Stimulated activated CD4-positive, alpha-beta T cell treated with anti-CD3 and anti-CD28 coated beads, TNF-alpha, amount 100 ng/mL, for 1 hour (primary cell): ENCODE measurements at places on chromosomes 16 and 17.

GRCh38 chr16:15776572-15776971, 80.3 kb downstream of the MYH11 start:
- DNase-seq: no peak

GRCh38 chr16:66006485-66006884, 360.0 kb upstream of the CDH5 start:
- no peak for DNase-seq

DNA sequence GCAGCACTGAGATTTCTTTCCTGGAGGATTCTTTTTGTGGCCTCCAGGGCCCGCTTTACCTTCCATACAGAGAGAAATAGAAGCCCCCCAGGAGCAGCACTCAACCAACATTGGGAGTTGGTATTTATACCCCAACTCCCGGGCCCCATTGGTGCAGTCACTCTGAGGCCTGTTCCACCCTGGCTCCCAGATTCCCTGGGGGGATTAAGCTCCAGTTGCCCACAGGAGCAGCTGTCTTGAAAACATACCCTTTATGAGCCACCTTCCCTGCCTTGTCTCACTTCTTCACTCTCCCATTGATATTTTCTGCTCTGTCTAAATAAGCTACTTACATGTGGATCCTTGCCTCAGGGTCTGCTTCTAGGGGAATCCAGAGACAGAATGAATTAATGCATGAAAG, 167.8 kb downstream of the KATNIP start:
- DNase-seq: no peak

DNA sequence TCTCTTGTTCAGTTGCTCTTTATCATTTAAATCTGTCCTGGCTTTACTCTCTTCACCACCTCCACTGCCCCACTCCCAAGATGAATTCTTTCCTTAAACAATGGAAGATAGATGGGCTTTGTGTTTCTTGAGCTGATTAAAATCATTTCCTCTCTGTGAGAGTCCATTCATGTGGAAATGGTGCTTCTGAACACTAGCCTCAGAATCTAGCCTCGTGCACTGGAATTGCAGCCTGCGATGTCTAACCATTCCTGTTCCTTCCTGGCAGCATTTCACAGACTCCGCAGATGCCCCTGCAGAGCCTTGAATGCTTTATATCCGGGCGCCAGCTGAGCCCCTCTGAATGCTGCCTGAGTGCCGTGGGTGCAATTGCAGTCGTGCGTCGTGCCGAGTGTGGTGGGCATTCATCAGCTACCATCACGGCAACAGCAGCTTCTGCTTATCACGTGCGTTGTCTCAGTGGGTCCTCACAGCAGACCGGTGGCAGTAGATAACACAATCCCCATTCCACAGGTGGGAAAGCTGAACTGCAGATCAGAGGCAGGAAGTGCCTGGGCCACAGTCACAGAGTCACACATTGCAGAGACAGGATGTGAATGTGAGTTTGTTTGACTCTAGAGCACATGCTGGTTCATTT, 172.8 kb upstream of the WSCD1 start:
- DNase-seq: no peak

GRCh38 chr16:78882751-78883150, 717.8 kb downstream of the MAF start:
- DNase-seq: no peak

- DNase-seq: no peak
These were observed 114.5 kb downstream of the CLEC16A start for GRCh38 chr16:11058832-11059231.

GRCh38 chr16:23143391-23143790, 5.9 kb downstream of the USP31 start:
- DNase-seq: no peak

DNA sequence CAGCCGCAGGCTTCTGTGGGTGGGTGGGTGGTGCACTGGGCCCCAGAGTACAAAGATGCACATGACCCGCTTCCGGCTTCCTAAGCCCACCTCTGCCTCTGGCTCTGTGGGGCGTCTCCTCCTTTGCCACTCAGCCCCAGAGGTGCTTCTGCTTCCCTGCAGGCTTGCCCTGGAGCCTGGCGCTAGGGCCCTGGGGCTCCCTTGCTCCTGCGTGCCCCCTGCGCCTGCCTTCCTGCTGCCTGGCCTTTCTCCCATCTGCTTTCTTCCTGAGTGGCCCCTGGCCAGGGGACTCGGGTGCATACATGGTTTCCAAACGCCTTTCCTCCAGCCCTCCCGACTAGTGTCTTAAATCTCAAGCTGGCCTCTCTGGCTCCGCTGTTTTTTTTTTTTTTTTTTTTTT, 3.4 kb downstream of the WWOX start:
- no peak for DNase-seq

DNA sequence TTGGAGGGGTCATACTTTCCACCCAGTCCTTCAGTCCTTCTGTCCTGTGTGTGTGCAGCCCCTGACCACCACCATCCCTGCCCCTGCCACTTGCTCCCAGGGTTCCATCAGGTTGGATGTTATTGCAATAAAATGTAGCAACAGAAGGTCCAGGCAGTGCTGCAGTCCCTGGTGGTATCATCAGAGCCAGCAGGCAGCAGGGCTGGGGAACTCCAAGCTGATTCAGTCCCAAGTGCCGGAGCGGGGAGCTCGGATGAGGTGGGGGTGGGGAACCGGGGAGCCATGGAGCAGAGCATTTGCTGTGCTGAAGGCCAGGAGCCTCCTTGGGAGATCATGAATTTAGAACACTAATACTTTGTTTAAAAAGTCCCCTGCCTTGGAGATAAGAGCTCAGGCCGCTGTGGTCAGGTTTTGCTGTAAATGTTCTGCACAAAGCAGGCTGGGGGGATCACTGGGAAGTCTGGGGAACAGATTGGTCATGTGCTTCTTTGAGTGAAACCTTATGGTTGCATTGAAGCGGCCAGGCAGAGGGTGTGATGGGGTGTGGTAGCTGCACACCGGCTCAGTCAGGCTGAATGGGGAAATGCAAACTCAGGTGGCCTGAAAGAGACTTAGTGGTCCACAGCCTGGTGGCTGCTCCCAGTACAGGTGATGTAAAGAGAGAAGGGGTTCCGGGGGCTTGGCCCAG, 225.9 kb downstream of the SEC14L1 start:
- DNase-seq: no peak

GRCh38 chr17:42329025-42329976, 41.0 kb downstream of the STAT5A start:
- DNase-seq: no peak

DNA sequence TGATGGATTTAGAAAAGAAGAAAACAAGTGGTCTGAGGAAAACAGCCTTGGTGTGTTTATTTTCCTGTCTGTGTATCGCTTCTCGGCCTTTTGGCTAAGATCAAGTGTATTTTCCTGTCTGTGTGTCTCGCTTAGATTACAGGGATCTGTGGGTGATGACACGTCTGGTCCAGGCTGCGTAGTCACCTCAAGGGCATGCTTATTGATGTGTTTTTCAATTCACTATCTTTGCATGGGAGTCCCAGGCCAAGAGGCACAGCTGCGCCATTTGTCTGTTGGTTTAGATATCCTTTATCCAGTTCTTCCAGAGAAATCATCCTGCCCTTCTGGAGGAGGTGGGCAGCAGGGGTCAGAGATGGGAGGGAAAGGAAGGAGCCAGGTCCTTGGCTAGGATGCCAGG, 47.1 kb upstream of the STH start:
- no peak for DNase-seq

DNA sequence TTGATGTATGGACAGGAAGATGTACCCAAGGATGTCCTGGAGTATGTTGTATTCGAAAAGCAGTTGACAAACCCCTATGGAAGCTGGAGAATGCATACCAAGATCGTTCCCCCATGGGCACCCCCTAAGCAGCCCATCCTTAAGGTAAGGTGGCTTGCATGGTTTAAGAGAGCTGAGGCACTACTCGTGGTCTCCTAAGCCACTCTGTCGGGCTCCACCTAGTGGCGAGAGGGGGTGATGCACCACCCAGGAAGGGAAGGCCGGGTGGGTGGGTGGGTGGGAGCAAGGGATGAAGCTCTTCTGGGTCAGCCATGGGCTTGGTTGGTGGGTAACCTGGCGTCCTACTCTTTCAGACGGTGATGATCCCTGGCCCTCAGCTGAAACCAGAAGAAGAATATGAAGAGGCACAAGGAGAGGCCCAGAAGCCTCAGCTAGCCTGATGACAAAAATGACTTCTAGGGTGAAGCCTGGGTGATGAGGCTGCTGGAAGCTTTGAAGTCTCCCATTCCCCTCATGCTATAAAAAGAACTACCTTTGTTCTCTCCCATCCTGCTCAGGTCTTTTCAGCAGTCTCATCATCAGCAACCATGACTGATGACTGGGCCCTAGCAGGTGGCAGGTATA, 21.5 kb downstream of the GPR179 start:
- peak; percentile 66 for DNase-seq

DNA sequence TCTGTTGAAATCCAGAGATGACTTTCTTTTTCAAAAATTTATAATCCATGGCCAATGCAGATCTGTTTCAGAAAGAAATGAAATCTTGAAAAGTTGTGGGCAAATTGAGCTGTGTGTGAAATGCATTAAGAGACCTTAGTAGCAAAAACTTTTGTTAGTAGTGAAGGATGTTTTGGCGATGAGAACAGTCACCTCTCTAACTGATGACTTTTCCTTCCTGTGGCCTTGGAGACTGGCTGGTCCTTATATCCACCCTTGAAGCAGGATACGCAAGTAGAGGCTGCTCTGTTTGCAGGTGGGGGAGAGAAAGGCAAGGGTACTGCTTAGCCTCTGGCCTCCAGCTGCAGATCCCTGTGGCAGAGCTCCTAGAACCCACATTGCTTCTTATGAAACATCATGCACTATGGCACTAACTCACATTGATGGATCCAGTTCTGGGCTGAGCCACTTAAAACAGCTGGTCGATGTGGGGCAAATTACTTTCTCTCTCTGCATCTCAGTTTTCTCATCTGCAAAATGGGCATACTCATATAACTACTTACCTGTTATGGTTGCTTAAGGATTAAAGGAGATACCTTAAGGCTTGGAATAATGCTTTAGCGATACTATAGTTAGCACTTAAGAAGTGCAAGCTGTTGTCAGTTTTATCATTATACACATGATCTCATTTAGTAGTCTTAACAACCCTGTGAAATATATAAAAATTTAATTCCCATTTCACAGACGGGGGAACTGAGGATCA, 89.3 kb downstream of the SDR42E1 start:
- DNase-seq: no peak

GRCh38 chr17:63635290-63635689, 13.1 kb downstream of the MAP3K3 start:
- no peak for DNase-seq

GRCh38 chr17:27496005-27496404, 39.8 kb downstream of the KSR1 start:
- no peak for DNase-seq

GRCh38 chr16:81526935-81527334, 82.3 kb downstream of the CMIP start:
- DNase-seq: no peak

- no peak for DNase-seq
These were observed 51.6 kb upstream of the ETV4 start for GRCh38 chr17:43597624-43598356.

DNA sequence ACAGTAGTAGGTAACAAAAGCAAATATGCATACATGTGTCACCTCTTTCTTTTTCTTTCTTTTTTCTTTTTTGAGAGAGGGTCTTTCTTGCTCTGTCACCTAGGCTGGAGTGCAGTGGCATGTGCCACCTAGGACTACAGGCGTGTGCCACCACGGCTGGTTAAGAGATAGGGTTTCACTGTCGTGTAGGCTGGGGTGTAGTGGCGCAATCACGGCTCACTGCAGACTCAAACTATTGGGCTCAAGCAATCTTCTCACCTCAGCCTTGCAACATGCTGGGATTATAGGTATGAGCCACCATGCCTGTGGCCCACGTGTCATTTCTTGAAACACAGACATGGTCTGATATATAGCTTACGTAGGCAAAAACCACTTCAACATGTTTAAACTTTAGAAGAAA, 397.7 kb upstream of the PMFBP1 start:
- DNase-seq: no peak

- DNase-seq: no peak
These were observed 145.6 kb upstream of the MYOCD start for GRCh38 chr17:12519956-12520594.

DNA sequence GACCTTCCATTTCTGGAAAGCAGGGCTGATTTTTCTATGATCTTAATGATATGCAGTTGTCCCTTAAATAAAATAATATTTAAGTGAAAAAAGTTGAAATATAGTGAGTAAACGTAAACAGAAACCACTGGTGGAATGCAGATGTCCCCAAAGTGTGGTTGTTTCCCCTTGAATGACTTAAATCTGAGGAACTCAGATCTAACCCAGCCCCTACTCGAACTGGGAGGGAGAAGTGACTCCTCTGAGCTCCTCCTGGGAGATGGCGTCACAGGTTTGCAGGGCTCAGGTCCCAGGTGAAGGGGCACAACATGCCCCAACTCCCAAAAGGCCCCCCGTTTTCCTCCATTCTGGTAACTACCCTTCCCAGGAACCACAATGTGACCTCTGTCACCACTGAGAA, 142.8 kb downstream of the IRF8 start:
- DNase-seq: no peak

DNA sequence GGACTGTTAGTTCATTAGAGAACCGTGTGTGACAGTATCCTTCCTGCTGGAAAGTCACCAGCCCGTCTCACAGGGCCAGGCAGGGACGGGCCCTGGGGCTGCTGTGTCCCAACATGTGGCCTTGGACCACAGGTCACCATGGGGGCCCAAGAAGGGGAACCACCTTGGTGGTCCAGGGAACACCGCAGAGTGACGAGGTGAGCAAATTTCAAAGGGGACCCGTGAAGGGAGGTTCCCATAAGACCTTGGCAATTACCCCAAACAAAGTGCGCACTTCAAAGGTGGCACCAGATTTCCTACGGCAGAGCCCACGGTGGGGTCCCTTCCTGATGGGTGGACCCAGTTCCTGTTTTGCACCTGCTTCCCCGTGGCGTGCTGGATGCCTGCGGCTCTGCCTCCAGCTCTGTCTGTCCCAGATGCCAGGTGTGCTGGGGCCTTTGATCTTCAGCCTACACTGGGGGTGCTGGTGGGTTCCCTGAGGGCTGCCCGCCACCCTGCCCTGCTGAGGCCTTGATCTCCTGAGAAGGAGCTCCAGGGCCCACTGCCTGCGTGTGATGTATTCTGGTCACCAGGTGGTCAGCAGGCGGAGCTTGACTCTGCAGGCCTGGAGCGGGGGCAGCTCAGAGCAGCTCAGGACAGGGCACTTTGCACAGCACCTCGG, 27.0 kb downstream of the SLC7A5 start:
- DNase-seq: no peak

GRCh38 chr16:55913716-55914115, 38.5 kb upstream of the CES5A start:
- no peak for DNase-seq
